ENCODE measurements at places on chromosomes 7 and 10. TPM values are rescaled to one million over a fixed set of nuclear protein-coding genes. Genes with fewer than 3 reads are reported as not detected.

The NAT16 gene
- total RNA-seq: not detected

The C7orf57 gene
- total RNA-seq: not detected

The LIPJ gene
- 0.12 TPM for total RNA-seq

The TBXAS1 gene
- total RNA-seq: 15.2 TPM

The SNX10 gene
- total RNA-seq: 2.5 TPM

The HOXA13 gene
- total RNA-seq: 0.12 TPM

The NRCAM gene
- total RNA-seq: 1.3 TPM

The FAM131B gene
- 2.4 TPM for total RNA-seq

The FRMPD2 gene
- not detected for total RNA-seq

The OR2A12 gene
- not detected for total RNA-seq

The SEMA3E gene
- total RNA-seq: 25.2 TPM

The PLCE1 gene
- 19.3 TPM for total RNA-seq

The ADAM12 gene
- total RNA-seq: 1.2 TPM

The ATRNL1 gene
- 0.93 TPM for total RNA-seq

The MUC12 gene
- 15.1 TPM for total RNA-seq

The C10orf62 gene
- total RNA-seq: not detected

The YWHAG gene
- total RNA-seq: 74.9 TPM

The SKIDA1 gene
- 3.4 TPM for total RNA-seq

The NANOS1 gene
- total RNA-seq: 24.1 TPM

Measured in gastroesophageal sphincter (tissue), 4 donors.